ENCODE measurements at places on chromosomes 2 and 18.

GRCh38 chr2:211737282-211737681 lies 801.3 kb downstream of the ERBB4 start:
- no peak for DNase-seq

GRCh38 chr2:3054066-3054465 lies 323.6 kb downstream of the EIPR1 start:
- DNase-seq: no peak

DNA sequence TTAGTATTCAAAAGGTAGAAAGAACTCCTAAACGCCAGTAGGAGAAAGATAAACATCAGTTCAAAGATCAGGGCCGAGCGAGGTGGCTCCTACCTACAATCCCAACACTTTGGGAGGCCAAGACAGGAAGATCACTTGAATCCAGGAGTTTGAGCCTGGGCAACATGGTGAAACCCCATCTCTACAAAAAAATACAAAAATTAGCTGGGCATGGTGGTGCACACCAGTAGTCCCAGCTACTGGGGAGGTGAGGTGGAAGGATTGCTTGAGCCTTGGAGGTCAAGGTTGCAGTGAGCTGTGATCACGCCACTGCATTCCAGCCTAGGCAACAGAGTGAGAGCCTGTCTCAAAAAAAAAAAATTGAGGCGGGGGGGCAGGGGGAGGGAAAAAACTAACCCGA lies 40.6 kb downstream of the MBOAT2 start:
- no peak for DNase-seq

- DNase-seq: no peak
Measured at GRCh38 chr2:206218796-206219499, 55.5 kb upstream of the ZDBF2 start.

DNA sequence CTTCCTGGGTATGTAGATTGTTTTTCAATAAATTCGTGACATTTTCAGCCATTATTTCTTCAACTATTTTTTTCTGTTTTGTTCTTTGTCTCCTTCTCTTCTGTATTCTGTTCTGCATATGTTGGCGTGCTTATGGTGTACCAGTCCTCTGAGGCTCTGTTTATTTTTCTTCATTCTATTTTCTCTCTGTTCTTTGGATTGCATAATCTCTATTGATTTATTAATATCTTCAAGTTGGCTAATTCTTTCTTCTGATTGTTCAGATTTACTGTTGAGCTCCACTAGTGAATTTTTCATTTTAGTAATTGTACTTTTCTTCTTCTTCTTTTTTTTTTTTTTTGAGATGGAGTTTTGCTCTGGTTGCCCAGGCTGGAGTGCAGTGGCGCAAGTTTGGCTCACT lies 9.9 kb downstream of the GNLY start:
- DNase-seq: no peak

DNA sequence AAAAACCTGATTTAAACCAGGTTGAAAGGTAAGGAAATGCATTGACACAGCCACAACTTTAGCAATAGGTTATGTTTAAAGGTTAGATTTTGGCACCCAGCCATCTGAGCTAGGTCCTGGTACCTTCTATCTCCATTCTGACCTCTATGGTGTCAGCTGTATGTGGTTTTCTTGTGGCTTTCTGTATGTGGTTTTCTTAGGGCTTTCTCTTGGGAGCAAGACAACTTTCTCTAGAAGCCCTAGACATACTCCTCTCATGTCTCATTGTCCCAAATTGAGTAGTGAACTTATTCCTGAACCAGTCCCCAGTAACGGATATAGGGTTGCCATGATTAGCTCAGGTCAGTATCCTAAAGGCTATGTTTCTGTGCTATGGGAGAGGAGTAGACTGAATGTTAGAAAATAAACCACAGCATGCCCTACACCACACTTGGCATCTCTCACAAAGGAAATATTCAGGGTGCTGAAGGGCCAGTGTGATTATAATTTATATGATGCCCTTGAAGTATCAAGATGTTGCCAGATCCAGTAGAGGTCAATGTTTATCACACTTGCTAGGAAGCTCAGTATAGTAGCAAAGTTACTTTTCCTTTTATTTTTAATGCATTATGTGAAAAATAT lies 176.1 kb downstream of the CAPN13 start:
- DNase-seq: no peak

DNA sequence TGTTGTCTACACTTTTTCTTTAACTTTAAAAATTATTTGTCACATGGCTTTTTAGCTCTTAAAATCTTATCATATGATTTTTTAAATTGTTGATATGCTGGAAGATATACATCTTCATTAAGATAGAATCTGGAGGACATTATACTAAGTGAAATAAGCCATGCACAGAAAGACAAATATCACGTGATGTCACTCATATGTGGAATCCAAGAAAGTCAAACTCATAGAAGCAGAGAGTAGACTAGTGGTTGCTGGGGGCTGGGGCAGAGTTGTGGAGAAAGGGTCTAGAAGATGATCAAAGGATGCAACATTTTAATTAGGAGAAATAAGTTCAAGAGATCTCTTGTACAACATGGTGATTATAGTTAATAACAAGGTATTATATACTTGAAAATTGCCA lies 280.9 kb downstream of the GULP1 start:
- no peak for DNase-seq

DNA sequence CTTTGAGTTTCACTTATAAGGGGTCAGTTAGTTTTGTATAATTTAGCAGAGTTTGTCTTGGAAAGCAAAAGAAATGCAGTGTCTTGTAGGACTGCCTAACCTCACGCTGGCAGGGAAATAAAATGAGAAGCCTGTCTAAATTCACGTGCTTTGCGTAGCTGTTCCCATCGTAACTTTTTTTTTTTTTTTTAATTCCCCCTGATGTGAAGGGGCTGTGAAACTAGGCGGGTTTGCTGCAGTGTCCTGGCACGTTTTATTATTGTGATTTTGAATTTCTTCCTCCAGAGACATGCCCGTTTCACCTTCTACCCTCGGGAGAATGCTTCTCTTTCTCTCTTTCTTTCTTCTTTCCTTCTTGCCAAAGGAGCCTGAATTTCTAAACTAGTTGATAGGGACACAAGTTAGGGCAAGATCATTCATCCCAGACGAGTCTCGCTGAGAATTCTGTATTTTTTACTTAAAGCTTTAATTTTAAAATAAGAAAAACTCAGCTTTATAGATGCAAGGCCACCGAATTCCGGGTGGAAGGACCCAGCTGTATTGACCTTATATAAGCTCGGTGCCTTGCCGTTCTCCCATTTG lies 2.3 kb downstream of the MEIS1 start:
- no peak for DNase-seq

- DNase-seq: no peak
Measured at GRCh38 chr18:33051407-33051806, 278.6 kb upstream of the KLHL14 start.

- no peak for DNase-seq
Measured at GRCh38 chr2:203880557-203881125, 13.1 kb downstream of the CTLA4 start.

DNA sequence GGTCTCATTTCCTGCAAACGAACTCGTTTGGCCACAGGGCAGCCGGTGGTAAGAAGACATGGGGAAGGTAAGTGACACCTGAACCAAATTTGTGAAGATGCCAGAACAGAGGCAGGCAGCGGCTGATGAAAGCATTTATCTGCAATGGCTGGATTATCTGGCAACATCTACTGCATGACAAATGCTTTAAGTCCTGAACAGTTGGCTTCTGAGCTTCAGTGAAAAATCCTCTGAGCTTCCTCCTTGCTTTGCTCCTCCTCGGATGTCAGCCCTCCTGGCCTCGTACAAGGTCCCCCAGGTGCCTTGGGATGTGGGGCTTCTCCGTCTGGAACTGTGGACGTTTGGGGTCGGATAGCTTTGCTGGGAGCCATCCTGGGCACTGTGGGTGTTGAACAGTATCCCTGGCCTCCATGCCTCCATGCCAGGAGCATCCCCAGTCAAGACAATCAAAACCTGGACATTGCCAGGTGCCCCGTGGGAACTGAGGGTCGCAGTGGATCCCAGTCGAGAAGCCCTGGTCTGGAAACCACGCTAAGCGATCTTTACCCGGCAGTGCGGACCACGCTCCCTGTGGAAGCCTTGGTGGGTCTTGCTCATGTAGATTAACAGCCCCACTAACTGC lies 49.3 kb downstream of the KCNG2 start:
- DNase-seq: no peak

GRCh38 chr18:2894131-2894840 lies 47.5 kb downstream of the EMILIN2 start:
- no peak for DNase-seq

- no peak for DNase-seq
Measured at GRCh38 chr2:109537565-109538222, 76.1 kb downstream of the SEPTIN10 start.

DNA sequence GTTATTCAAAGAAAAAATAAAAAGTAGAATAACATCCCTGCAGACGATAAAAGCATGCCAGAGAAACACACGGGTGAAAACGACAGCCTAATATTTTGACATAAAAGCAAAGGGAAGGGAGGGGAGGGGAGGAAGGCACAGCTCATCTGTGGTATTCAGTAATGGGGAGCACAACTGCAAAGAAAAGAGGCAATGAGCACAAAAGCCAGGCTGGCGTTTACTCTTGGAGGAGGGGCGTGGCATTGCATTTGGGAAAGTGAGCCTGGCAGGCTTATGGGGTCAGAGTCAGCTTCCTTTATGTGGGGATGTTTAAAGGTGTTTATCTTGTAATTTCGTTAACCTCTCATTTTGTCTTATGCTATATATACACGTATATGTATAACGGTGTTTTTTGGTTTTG lies 53.2 kb downstream of the STEAP3 start:
- no peak for DNase-seq

- DNase-seq: no peak
Measured at GRCh38 chr2:97717613-97717995, 4.2 kb downstream of the ZAP70 start.

GRCh38 chr2:120682654-120683053 lies 53.0 kb upstream of the GLI2 start:
- DNase-seq: no peak

DNA sequence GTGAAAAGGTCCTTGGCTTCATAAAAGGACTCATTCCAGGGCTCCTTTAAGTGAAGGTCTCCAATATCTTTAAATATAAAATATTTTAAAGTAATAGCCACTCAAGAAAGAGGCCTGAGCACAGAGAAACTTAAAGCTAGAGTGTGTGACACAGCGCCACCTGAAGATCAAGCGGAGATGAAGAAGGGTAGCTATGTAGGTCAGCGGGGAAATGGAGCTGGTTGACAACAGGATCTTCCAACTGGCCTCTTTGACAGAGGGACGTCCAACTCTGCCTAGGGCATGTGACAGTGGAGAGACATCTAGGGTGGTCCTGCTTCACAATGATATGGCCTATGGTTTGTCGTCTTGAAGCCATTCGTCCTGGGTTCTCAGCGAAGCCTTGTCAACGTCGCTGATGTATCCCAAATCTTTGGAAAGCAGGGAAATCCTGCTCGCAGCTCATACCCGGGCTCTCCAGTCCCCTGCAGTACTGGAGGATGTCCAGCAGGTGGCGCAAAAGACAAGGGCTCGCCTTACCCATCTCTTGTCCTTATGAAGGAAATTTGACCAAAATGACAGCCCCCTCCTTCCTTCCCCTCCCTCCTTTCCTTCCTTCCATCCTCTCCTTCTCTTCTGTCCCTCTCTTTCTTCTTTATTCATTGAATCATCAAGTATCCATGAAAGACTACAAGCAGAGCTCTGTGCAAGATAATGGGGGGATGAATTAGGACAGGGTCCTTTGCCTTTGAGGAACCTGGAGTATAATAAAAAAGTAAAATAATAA lies 59.6 kb downstream of the LONRF2 start:
- no peak for DNase-seq

DNA sequence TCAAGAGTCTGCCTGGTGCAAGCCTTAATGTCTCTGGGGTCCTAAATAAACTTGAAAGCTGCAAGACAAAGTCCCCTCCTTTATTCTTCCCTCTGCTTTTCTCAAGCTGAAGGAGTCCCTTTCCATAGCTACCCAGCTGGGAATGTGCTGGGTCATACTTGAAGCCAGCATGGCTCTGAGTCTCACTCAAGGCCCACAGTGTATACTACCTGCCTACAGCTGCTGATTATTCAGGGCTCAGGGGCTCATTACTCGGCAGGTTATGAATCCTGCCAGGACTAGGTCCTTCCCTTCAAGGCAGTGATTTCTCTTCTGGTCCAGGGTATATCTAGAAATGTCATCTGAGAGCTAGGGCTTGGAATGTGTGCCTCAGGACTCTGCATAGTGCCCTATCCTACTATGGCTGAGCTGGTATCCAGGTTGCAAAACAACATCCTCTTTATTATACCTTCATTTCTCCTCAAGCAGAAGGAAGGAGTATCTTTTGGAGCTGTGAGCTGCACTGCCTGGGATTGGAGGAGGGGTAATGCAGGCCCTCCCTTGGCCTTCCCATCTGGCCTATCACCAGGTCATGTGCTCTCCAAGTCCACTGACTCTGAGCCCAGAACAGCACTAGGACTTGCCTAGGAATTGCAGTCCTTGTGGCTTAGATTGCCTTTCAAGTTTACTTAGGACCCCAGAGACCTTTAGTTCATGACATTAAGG lies 22.3 kb downstream of the IL1RN start:
- DNase-seq: no peak

- DNase-seq: no peak
Measured at GRCh38 chr2:33240178-33240577, 236.3 kb upstream of the RASGRP3 start.

- no peak for DNase-seq
Measured at GRCh38 chr18:50558948-50559751, 737 bp upstream of the MAPK4 start.

DNA sequence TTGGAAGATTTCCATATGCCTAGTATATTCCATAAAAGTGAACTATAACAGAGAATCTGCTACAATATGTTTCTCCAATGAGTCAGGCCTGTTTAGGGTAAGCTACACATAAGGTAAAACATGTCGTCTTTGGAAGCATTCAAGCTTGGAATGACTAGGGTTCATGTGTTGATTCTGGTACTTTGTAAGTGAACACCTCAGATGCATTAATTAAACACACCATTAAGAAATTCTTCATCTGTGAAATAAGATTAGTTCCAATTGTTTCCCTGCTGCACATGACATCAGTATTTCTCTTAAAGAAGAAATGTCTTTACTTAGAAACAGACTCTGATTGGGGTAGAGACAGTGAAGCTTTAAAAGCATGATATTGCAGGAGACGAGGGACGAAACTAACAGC lies 461.1 kb upstream of the NXPH2 start:
- DNase-seq: no peak

DNA sequence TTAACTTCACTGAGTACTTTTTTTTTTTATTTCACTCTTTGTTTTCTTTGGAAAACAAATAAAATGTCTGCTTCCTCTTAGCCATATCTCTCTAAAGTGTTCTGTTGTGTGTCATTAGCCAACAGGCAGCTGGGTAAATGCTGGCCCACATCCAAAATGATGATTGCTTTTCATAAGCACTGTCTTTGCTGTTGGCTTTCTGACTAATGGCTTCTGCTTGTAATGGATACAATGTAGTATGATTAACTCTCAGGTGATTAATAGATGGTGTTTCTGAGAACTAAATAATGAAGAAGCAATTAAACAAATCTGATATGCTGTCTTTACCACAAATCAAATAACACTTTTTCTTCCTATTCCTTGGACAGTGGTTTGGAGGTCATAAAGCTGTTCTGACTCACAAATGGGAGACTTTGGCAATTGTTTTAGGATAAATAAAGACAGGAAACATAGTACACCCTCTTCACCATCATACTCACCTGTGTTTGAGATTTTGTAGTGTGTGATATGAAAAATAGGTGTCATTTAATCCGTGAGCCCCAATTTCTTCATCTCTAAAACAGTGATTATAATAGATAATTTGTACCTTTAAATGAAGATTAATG lies 888.4 kb downstream of the TSN start:
- no peak for DNase-seq

- no peak for DNase-seq
Measured at GRCh38 chr2:98494699-98495098, 50.0 kb downstream of the INPP4A start.

- DNase-seq: no peak
Measured at GRCh38 chr18:8685141-8685913, 20.0 kb upstream of the MTCL1 start.

- no peak for DNase-seq
Measured at GRCh38 chr2:10086950-10087349, 6.7 kb upstream of the CYS1 start.

Measured in stimulated activated CD4-positive, alpha-beta T cell treated with anti-CD3 and anti-CD28 coated beads, Interleukin-1b, Interleukin-23, amount 100 ng/mL, for 1 hour (primary cell).